ENCODE measurements at places on chromosomes 11 and 22.
A peak's percentile ranks its signal among the peaks of the same experiment; 100 is the strongest.

GRCh38 chr11:118321386-118322082 is 17.0 kb downstream of the CD3E start:
- no peak for DNase-seq

DNA sequence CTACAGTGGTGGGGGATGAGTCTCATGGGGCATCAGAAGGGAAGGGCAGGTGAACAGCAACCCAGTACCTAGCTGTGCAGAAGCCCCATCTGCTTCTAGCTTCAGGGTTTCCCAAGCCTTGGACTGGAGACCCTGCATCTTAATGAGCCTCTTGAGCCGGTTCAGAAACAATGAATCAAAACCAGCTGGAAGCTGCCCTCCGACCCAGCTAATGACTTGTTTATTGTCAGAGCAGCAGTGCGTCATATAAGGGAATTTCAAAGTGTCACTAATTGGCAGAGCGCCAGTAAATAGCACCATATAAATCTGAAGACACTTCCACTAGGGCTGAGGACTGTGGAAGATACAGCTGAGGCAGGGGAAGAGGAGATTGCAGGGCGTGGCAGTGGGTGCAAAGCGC is 57.5 kb downstream of the RPUSD4 start:
- no peak for DNase-seq

- DNase-seq, result no peak
Observed at GRCh38 chr11:12815129-12815480, 140.9 kb downstream of the TEAD1 start.

DNA sequence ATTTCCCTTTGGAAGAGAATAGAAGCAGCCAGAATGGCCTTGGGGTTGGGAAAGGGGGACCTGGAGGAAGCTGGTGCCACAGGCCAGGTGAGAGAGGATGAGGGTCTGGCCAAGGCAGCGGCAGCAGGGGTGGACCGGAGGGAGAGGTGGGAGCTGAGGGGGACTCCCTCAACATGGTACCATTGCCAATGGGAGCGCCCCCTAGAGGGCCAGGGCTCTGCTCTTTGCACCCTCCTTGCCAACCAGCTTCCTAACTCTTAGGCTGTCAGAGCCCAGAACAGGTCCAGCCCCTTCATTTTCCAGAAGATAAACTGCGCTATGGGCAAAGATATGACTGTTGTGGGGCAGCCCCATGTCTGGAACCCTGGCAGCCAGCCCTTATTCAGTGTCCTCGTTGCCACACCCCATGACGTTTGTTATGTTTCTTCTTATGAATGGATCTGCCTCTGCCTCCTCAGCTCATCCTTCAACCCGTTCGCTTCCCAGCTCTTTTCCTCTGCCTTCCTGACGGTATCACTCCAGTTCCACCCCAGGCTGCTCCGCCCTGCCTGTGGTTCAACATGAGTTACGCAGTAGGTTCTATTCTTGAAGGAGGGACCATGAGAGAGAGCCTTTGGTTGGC is 185.2 kb downstream of the GRIK4 start:
- no peak for DNase-seq

- DNase-seq, result no peak
Observed at GRCh38 chr11:8289492-8289918, 25.8 kb upstream of the LMO1 start.

GRCh38 chr22:24325105-24325757 is 54.6 kb downstream of the SPECC1L start:
- no peak for DNase-seq

GRCh38 chr11:95768521-95768920 is 21.1 kb downstream of the FAM76B start:
- no peak for DNase-seq

GRCh38 chr22:41184679-41185078 is 20.4 kb upstream of the L3MBTL2 start:
- no peak for DNase-seq

GRCh38 chr11:112583261-112583893 is 322.7 kb upstream of the PLET1 start:
- no peak for DNase-seq

GRCh38 chr11:103050351-103050750 is 41.6 kb downstream of the DCUN1D5 start:
- DNase-seq, result no peak

DNA sequence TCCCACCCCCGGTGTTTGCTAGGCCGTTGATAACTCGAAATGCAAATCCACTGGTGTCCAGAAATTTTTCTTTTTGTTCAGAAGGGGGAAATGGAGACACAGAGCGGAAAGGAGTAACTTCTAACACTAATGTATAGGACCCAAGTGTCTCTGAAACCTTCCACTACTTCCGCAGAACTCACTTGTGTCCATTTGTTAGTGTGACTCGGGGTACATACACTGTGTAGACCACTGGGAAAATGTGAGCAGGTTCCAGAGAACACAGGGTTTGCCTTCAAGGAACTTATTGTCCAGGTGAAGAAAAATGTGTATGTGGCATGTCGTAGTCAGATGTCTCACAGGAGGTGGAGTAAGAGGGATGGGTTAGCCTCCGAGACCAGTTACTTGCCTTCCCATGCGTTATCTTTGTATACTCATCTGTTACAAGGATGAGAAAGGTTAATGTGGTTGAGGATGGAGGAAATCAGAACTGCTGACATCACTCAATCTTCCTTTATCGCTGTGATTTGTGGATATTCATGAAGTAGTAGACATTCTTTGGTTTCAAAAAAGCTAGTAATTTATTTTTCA is 857 bp downstream of the ARCN1 start:
- no peak for DNase-seq

GRCh38 chr22:48897645-48898370 is 929.9 kb downstream of the BRD1 start:
- DNase-seq, result no peak

GRCh38 chr22:30333707-30334087 is 7.0 kb upstream of the TBC1D10A start:
- no peak for DNase-seq

- no peak for DNase-seq
Observed at GRCh38 chr22:24355574-24355973, 71.8 kb upstream of the ADORA2A start.

- DNase-seq, result no peak
Observed at GRCh38 chr22:23033116-23033905, 37.0 kb upstream of the GNAZ start.

GRCh38 chr11:85759915-85760314 is 51.0 kb downstream of the SYTL2 start:
- DNase-seq, result no peak

DNA sequence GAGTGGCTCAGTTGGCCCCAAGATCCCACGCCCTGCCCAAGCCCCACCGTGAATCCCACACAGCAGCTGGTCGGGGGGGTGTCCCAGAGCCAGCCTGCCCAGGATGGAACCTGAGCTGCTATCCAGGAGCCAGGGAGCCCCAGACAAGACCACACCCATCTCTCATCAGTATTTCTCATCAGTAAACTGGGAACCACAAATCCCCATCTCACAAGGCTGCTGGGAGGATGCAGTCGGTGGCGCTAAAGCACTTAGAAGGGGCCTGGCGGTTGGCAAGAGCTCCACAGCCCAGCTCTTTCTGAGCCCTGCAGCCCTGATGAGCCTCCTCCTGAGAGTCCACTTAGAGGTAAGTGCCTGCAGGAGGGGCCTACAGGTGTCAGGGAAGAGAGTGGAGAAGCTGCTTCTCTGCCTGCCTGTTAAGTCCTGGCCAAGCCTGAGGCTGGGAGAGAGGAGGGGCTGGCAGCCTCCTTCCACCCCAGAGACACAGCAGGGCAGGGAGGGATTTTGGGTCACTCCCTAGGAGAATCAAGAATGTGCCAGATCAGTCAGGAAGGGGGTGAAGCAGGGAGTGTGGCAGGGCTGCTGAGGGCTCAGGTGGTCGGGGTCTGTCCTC is 6.1 kb downstream of the FADS3 start:
- DNase-seq, result no peak

GRCh38 chr11:61626580-61627380 is 45.9 kb upstream of the SYT7 start:
- no peak for DNase-seq

- no peak for DNase-seq
Observed at GRCh38 chr11:33358150-33358831, 101.1 kb downstream of the HIPK3 start.

GRCh38 chr11:119590651-119591351 is 138.2 kb downstream of the NECTIN1 start:
- no peak for DNase-seq

DNA sequence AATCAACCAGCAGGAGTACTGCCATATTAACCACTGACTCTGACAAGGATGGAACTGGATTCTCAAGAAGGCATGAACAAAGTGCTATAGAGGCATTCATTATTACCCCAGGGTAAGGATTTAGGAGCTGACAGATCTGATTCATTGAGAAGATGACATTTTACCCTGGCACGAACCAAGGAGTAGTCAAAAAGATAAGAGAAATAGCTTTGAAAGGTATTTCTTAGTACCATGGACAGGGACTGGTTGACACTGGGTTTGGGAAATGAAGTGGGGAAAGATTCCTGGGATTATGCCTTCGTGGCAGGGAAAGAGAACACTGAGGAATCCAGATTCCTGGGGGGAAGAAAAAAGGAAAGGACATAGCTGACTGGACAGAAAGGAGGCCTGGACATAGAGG is 5.1 kb upstream of the SAAL1 start:
- no peak for DNase-seq

DNA sequence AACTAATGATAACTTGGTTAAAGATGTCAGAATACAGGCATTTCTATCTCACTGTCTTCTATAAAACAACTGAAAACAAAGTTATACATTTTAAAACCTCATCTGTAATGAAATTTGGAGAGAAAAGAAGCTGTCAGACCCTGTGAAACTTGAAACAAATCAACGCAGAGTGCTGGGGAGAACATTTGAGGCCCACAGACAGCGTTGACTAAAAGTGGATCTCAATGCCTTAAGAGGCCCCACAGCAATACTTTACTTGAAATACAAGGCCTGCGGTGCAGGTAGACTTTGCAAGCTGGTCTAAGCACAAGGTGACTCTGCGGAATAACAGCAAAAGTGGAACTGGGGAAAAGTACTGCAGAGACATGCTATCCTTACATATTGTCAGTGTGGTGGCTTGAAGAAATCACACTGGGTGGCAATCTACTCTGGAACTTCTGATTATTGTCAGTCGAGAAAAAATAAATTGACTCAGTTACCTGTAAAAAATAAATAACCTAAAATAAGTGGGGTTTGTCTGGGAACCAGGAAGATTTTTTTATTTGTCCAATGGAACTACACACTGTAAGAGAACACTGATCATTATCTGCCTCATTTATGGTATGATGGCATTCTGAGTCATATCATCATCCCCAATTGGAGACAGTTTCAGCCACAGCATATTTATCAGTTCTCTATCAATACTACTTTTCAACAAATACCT is 138.9 kb downstream of the LUZP2 start:
- no peak for DNase-seq

GRCh38 chr22:33909075-33909458 is 11.2 kb downstream of the LARGE1 start:
- no peak for DNase-seq

- DNase-seq, result peak; percentile 23
Observed at GRCh38 chr11:68140496-68141245, 19.5 kb upstream of the CHKA start.

GRCh38 chr11:46127150-46127638 is 5.9 kb upstream of the PHF21A start:
- DNase-seq, result no peak

- DNase-seq, result no peak
Observed at GRCh38 chr11:116387641-116388040, 385.1 kb downstream of the BUD13 start.

GRCh38 chr11:31480930-31481329 is 28.5 kb downstream of the IMMP1L start:
- no peak for DNase-seq

- no peak for DNase-seq
Observed at GRCh38 chr22:37635157-37635556, 4.3 kb upstream of the SH3BP1 start.

DNA sequence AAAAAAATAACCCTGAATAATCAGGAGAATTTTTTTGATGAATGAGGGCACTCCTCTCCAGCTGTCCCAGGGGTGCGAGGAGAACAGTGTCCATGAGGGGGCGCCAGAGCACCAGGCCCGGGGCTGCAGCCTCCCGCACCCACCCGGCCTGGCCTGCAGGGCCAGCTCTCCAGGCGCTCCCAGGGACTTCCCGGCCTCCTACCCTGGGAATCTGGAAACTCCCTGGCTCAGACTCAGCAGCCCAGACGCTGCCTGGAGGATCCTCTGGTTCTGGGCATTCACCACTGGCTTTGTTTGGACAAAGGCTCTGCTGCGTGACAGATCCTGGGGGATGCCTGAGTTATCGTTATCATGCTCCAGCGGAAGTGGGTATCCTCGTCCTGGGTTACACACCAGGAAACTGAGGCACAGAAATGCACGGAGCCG is 31.0 kb downstream of the MCM5 start:
- peak; percentile 70 for DNase-seq

- DNase-seq, result no peak
Observed at GRCh38 chr11:62882788-62883501, 2.2 kb downstream of the SLC3A2 start.

DNA sequence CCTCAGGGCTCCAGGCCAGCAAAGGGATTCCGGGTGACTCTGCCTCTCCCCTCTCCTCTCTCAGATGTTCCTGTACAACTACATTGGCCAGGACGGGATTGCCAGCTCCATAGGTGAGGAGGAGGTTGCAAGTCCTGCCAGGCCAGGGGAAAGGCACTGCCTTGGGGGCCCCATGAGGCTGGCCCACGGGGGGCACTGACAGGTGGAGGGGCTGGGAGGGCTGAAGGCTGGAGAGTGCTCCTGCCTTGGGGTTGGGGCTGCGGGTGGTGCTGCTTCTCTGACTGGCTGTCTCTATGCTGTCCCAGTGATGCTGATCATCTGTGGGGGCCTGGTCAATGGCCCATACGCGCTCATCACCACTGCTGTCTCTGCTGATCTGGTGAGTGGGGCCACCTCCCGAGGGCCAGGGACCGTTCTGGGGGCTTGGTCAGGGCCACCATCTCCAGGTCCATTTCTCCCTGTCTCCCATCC is 21.7 kb downstream of the SLC37A2 start:
- no peak for DNase-seq

DNA sequence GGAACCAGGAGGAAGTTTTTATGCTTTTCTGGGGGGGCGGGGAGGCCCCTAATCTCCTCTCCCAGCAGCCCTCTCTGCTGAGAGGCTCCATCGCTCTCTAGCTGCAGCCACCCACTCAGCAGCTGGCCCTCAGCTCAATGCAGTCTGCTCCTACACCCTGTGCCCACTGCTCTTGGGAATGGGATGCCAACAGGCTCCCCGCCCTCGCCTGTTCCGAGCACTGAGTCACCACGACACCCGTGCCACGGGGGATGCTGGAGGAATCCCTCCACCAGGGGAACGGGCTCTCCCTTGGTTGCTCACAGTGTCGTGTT is 23.5 kb upstream of the SUSD2 start:
- no peak for DNase-seq

DNA sequence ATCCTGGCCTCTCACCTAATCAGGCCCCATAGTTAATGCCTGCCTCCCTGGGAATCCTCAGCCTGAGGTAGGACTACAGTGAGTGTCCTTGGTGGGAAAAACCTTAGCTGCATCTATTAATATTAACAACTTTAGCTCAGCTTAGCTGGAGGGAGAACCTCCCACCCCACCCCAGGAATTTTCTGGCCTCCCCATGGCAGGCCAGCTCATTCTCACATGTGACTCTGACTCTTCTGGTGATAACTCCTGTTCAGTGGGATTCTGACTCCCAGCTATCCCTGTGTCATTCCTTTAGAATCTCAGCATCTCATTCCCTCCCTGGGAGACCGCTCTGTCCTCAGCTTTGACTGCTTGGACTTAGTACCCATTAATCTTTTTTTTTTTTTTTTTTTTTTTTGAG is 14.5 kb downstream of the ART5 start:
- no peak for DNase-seq

All from NCI-H2171 (cell line).